ENCODE measurements at places on chromosomes 11 and 22.

DNA sequence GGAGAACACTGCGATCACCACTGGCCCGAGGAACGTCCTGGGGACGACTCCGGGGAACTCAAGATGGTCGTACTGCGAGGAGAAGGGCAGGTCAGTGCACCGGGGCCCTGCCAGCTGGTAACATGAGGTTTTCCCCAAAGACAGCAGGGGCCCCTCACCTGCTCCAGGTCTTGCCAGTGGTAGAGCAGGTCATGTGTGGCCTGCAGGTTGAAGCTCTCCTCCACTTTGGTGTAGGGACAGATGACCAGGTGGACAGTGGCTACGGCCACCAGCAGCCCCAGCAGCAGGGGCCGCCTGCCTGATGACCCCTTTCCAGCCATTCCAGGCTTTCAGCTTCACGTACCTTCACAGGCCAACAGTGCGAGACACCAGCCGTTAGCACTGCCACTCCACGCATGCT is 4.8 kb downstream of the ALG12 start:
- DNase-seq, result no peak

GRCh38 chr11:73716153-73717056 is 44.5 kb downstream of the RAB6A start:
- no peak for DNase-seq

DNA sequence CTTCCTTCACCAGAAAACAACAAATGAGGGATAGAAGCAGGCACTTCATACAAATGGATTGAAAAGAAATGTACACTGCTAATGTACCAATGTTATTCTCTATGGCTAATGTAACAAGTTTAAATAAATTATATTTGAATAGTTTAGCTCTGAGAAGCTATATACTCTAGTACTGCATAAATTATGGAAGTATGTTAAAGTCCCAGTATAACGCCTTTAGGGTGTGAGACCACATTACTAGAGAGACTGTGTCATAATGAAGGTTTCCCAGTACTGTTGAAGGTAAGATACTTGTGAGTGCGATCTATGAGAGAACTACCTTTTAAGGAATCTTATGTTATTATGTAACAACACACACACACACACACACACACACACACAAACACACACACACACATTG is 39.8 kb upstream of the GAB2 start:
- no peak for DNase-seq

DNA sequence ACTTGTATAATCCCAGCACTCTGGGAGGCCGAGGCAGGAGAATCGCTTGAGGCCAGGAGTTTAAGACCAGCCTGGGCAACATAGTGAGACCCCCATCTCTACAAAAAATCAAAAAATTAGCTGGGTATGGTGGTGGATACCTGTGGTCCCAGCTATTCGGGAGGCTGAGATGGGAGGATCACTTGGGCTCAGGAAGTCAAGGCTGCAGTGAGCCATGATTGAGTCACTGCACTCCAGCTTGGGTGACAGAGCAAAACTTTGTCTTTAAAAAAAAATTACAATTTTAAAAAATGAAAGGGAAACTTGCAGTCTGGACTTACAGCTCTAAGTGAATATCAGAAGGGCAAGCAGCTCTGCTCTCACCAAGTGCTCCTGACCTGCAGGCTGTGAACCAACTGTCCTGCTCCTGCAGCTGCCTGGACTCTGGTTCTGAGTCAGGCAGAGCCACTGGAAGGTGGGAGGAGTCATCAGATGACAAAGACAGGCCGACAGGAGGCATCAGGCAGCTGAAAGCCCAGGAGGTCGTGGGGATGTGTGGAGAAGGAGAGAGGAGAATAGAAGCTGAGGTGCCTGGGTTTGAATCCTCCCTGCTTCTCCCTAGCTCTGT is 9.6 kb downstream of the SMTNL1 start:
- DNase-seq, result peak; percentile 77

- DNase-seq, result no peak
Measured at GRCh38 chr22:36863979-36864378, 3.2 kb downstream of the NCF4 start.

GRCh38 chr11:71188886-71189767 is 63.2 kb downstream of the SHANK2 start:
- DNase-seq, result no peak

- DNase-seq, result no peak
Measured at GRCh38 chr11:1888347-1888753, 3.3 kb downstream of the PRR33 start.

DNA sequence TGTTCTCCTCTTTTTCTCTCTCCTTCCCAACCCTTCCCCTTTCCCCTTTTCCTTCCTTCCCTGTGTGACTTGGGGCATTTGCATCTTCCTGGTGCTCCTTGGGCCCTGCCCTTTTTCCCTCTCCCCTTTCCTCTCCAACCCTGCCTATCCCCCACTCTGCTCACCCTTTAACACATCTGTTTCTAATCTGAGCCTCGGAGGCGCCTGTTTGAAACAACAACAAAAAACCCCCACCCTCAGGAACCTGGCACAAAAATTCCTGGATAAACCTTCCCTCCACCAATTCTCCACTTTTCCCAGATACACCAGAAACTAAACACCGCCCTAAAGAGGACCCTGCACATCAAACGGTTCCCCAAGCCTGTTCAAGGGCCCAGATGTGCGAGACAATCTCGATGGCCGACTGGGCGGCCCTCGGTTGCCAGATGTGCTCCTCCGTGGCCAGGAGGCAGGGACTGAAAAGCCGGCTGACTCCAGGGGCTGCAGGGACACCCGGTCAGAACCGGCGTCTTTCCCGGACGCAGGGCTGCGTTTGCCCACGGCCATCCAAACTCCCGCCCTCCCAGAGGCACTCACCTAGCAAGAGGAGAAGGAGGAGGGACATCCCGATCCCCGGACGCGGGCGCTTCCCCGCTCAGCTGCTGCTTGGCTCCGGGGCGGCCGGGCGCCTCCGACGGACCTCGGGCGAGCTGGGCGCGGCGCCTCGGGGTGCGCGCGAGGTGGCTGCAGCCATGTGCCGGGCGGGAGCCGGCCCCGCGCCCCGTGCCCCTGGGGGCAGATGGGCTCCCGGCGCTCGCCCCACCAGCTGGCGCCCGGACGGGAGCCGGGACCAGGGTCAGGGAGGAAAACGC is 486 bp downstream of the CLMP start:
- peak; percentile 33 for DNase-seq

DNA sequence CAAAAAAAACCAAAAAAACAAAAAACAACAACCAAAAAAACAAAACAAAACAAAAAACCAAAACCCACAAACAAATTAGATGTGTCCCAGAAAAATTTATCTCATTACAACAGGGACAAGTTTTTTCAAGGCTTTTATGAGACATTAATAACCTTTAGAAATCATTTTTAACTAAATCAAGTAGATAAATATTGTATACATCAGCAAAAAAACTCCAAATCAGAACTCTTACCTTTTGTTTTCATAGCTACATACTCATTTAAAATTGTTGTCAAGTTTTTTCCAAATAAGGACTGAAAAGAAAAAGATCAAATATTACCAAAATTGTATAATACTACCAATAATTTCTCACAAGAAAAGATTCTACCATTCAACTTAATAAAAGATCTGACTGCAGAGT is 28.7 kb downstream of the NPAT start:
- no peak for DNase-seq

GRCh38 chr11:45180848-45181192 is 34.4 kb downstream of the PRDM11 start:
- DNase-seq, result peak; percentile 90

DNA sequence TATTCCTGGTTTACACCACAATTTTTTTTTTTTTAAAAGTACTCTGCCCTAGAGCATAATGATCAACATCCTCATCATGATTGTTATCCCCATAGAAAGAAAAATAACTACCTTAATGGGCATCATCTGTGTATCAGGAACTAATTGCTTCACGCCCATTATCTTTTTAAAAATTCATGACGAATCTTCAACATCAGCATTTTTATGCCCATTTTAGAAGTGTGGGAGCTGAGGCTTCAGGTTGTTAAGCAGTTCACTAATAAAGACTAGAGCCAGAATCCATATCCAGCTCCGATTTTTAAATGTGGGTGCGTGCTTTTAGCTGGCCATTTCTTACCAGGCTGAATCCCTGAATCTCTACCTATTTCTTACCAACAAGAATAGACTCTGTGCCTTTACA is 92.9 kb upstream of the KCNA4 start:
- DNase-seq, result no peak

DNA sequence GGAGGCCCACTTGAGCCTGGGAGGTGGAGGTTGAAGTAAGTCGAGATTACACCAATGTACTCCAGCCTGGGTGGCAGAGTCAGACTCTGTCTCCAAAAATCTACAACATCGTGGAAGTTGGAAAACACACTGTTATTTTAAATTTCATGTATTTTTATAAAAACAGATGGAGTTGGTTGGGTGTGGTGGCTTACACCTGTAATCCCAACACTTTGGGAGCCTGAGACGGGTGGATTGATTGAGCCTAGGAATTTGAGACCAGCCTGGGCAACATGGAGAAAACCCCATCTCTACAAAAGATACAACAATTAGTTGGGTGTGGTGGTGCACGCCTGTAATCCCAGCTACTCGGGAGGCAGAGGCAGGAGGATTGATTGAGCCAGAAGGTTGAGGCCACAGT is 52.0 kb upstream of the CLTCL1 start:
- no peak for DNase-seq

GRCh38 chr11:2365571-2366210 is 11.4 kb upstream of the CD81 start:
- no peak for DNase-seq

DNA sequence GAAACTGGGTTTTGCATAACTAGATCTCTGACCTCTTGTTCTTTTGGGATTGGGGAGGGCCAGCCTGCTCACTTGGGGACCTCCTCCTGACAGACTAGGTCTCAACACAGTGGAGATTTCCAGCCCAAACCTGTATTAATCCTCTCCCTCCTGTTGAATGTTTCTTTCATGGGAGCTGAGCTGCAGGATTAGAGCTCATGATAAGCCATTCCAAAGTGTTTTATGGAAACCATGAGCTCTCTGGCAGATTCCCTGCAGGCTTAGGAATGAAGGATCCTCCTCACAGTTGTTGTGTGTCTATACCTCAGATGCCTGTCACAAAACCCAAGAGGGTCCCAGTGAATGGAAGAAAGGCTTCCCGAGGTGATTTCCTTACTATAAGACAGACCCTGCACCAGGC is 248.4 kb upstream of the B3GAT1 start:
- no peak for DNase-seq

GRCh38 chr11:113603277-113604059 is 102.6 kb downstream of the TMPRSS5 start:
- peak; percentile 84 for DNase-seq

DNA sequence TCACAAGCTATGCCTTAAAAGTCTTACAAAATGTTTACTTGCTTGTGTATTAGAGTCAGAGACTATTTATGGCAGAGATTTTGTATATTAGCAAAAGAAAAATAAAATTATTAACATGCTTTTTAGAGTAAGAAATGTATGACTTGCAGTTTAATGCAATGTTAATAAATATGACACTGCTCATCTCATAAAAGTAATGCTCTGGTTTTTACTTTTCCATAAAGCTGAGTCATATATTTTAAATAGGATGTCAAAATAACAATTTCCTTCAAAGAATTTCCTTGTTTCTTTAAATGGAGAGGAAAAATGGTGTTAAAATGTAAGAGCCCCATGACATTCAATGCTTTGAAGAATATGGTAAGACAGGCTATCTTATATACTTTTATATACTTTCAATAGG is 16.3 kb upstream of the RDX start:
- DNase-seq, result no peak

- peak; percentile 11 for DNase-seq
Measured at GRCh38 chr11:119728211-119728626, 781 bp downstream of the NECTIN1 start.

DNA sequence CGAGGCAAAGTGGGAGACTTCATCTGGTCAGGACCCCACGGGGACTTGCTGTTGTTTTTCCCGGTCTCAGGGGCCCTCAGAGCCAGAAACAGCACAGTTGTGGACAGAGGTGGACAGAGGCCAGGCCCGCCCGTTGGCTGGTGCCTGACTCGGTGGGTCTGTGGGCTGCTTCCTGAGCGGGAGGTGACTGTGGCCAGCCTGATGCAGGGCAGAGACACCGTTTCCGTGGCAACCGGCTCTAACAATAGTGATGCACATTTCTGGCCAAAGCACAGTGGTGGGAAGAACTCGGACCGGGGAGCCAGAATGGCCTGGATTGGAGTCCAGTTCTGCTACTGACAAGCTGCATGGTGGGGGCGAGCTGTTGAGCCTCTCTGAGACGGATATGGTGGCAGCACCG is 58.7 kb upstream of the ATXN10 start:
- DNase-seq, result no peak
